ENCODE measurements at places on chromosomes 6 and 20.

DNA sequence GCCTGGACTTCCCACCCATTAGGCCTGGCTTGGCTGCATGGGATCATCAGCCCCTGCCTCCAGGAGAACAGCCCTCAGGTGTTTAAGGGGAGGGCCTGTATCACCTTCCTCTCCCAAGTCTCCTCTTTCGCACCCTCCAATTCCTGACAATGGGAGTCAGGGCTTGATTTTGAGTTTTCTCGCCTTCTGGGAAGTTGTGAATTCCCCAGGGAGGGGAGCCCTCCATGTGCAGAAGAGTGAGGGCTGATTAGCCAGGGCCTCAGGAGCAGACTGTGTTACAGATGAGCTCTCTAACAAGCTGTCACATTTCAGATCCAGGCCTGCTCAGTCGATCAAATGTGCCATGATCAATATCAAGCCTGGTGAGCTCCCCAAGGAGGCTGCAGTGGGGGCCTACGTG is 42.4 kb downstream of the CNBD2 start:
- DNase-seq: no peak

- DNase-seq: no peak
These were observed 136.8 kb downstream of the ZDHHC14 start for GRCh38 chr6:157517601-157518359.

DNA sequence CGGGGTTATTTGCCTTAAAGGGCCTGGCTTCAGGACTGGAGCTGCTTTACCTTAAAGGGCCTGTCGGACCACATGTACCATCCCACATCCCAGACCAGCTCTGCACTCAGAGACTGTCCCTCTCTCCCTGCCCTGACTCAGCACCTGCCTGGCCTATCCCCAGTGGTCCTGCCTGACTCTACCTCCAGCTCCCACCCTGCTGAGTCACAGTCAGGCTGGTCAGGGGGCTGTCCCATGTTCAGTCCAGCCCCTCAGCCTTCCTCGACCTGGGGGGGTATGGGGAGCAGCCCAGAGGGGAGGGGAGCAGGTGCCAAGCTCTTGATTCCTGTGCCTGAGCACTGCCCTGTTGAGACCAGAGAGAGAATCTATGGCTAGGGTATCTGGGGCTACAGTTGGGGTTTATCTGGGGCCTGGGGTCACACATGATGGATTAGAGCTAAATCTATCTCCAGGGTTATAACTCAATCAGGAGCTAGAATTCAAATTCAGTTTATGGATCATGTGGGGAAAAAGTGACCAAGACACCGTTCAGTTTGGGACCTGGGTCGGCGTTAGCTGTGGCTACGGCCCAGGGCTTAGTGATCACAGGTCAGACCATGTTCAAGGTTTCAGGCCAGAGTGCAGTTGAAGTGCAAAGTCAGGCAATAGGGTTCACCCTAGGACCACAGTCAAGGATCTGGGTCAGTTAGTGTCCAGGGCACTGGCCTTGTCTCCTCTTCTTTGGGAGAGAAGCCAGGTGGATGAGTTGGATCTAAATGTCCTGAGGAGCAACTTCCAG is 9.4 kb upstream of the TRIB3 start:
- no peak for DNase-seq

- no peak for DNase-seq
These were observed 5.5 kb upstream of the PROCR start for GRCh38 chr20:35166242-35166830.

DNA sequence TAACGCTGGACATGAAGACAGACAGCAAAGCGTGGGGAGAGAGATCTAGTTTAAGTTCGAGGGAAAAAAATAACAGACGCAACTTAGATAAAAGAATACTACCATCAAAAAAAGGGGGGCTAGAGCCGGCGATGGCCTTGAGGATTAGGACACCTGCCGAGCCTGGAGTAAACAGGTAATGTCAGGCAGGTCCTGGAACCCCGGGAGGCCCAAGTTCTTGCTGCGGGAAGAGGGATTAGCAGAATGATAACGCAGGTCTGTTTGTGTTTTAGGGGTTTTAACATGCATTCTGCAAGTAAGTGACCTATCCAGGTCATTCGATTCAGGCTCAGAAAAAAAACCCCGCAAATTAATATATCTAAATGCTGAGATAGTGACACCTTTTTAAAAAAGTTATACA is 754 bp upstream of the TMEM170B start:
- no peak for DNase-seq

DNA sequence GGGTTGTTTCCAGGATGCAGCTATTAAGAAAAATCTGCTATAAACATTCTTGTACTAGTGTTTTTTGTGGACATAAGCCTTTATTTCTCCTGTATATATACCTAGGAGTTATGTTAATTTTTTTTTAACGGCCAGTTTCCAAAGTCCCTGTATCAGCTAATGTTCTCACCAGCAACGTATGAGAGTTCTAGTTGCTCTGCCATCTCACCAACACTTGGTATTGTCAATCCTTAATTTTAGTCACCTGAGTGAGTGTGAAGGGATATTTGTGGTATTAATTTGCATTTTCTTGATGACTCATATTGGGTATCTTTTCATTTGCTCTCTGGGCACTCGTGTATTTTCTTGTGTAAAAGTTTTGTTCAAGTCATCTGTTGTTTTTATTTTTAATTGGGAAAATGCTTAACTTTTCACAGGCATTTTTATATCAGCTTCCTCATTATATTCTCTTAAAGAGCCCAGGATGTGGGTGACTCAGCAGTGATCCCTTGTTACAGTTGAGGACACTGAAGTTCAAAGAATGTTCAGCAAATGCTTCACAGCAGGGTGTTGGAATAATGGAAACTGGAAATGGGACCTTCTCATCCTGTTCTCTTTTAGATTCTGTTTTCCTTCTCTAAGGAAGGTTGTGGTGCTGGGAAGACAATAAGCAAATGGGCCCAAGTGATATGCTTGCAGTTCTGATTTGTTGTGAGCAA is 211.7 kb upstream of the PRND start:
- DNase-seq: no peak

GRCh38 chr6:169452869-169453620 is 199.4 kb upstream of the THBS2 start:
- no peak for DNase-seq

DNA sequence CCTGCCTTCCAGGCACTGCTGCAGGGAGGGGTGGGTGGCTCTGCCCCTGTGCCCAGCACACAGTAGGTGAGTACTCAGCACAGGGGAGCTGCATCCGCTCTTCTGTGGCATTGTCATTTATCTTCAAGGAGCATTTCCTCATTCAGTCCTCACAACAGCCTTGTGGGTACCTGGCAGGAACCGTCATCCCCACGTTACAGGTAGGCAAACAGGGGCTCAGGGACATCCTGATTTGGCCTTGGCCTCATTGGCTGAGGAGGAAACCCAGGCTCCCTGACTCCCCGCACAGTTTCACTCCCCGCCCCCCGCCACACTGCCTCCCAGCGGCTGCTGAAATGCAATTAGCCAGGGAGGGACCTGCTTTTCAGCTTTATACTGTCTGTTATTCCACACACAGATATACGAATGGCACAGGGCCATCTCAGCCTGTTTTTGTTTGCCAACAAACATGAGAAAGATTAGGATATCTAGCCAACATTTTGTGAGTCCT is 24.2 kb upstream of the PNPLA1 start:
- DNase-seq: no peak

DNA sequence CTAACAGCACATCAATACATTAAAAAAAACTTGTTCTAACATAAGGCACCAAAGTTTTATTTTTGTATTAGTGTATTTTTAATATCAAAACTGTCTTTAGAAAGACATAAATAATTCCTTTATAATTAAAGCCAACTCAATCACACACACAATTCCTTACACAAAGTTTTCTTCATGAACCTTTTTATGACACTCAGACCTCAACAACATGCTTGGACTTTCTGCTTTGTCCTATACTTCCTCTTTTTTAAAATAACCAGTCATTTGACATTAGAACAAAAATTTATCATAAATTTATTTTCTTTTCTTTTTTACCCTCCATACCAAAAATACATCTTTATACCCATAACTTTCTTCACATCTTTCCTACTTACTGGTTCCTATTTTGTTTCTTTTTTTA is 292.0 kb upstream of the ARID1B start:
- DNase-seq: no peak

DNA sequence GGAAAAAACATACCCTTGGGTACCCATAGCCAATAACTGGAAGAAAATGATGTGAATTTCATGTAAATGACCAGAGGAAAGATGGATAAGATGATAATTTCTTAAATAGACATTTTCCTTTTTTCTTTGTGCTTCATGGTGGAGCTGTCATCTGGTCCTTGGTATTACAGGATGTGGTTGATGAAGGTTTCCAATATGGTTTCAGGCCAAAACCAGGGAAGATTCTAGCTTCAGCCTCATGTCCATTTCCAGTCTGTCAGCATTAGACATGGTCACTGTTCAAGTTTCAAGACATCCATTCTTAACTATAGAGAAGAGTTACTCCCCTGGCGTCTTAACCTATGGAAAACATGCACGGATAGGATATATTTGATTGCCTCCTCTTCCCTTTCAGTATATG is 63.6 kb downstream of the SSR1 start:
- DNase-seq: no peak

DNA sequence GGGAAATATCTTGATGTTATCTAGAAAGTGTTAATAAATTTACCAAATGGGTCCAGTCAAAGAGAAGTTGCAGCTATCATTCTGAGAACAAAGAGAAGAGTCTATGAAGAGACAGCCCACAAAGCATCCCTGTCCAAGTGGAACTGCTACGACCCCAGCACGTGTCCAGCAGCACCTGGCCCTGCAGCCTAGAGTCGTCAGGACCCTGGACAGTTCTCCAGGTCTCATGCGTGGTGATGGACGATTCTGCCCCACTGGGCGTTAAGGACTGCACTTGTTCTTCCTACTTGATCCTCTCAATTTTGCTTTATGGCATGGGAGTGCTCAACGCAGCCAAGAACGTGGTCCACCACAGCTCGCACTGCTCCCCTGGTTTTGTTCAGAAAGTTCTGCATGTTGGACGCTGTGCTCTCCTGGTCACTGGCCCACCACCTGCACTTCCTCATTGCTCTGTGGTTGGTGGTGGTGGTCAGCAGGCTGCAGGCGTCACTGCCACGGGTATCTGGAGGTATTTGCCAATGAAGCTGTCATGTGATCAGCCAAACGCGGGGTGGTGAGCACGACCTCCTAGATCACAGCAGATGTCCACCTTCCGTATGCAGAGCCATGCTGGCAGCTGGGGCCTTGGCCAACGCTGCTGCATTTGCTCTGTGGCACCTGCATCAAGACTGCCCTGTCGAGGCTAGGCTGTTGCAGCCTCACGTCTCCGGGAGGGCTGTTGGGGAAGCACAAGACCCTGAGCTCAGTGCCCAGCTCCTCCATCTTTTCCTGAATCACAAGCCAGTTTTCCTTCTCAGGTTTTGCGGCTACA is 356.4 kb downstream of the CDH4 start:
- DNase-seq: no peak

- peak; percentile 92 for DNase-seq
These were observed 14.7 kb upstream of the KCNG1 start for GRCh38 chr20:51037532-51038115.

GRCh38 chr6:38445925-38446324 is 193.8 kb downstream of the BTBD9 start:
- no peak for DNase-seq

- DNase-seq: no peak
These were observed 769 bp upstream of the TRPC4AP start for GRCh38 chr20:35093267-35093884.

GRCh38 chr6:160042788-160043301 is 74.0 kb downstream of the IGF2R start:
- no peak for DNase-seq

- peak; percentile 23 for DNase-seq
These were observed 24.0 kb upstream of the LRRC1 start for GRCh38 chr6:53770780-53771249.

GRCh38 chr6:115882174-115882573 is 178.5 kb downstream of the FRK start:
- no peak for DNase-seq

GRCh38 chr6:168133168-168133561 is 54.2 kb upstream of the FRMD1 start:
- DNase-seq: no peak

All from NCI-H1105 (cell line).